ENCODE measurements at places on chromosomes 16 and 17.

GRCh38 chr17:81150377-81151077 is 14.8 kb upstream of the PVALEF start:
- no peak for DNase-seq

GRCh38 chr16:14366974-14367707 is 262.9 kb downstream of the PARN start:
- DNase-seq, result no peak

DNA sequence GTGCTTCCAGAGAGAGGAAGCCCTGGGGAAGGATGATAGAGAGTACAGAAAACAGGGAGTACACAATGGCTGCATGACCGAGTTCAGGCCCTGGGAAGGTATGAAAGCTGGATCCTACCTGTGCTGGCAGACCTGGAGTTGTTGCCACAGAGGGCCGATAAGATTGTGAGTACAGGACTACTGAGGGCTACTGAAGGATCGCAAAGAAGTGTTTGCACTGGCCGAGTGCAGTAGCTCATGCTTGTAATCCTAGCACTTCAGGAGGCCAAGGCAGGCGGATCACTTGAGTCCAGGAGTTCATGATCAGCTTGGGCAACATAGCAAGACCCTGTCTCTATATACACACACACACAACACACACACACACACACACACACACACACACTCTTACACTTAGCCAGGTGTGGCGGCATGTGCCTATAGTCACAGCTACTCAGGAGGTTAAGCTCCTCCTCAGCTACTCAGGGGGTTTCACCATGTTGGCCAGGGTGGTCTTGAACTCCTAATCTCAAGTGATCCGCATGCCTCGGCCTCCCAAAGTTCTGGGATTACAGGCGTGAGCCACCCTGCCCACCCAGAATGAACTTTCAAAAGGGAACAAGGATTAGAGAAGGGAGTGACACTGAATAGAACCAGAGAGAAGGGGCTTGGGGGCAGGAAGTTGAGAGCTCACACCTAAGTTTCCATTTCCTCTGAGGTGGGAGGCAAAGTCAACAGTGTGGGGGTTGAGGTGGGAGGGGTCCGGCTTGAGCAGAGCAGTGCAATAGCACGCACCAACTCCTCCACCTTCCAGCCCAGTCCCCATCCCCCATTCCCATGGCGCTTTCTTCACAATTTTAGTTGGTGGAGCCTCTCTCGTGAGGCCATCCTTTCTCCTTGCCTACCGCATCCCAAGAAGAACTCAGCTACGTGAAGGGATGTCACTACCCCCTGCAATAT is 7.5 kb downstream of the SCIMP start:
- DNase-seq, result no peak

DNA sequence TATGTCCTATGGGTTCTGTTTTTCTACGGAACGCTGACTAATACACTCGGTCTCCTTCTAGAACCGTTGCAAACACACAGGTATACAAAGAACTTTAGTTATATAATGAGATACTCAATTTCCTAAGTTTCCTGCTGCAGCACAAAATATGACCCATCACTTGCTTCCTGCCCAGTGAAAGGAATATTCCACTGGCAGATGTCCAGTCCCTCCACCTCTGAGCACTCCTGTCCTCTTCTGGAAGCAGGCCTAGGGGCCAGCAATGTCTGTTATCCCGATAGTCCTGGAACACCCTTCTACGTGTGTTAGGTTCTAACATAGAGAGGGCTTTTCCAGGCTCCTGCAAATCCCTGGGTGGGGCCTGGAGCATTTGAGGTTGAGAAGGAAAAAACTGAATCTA is 32.7 kb downstream of the ADAMTS18 start:
- DNase-seq, result no peak

DNA sequence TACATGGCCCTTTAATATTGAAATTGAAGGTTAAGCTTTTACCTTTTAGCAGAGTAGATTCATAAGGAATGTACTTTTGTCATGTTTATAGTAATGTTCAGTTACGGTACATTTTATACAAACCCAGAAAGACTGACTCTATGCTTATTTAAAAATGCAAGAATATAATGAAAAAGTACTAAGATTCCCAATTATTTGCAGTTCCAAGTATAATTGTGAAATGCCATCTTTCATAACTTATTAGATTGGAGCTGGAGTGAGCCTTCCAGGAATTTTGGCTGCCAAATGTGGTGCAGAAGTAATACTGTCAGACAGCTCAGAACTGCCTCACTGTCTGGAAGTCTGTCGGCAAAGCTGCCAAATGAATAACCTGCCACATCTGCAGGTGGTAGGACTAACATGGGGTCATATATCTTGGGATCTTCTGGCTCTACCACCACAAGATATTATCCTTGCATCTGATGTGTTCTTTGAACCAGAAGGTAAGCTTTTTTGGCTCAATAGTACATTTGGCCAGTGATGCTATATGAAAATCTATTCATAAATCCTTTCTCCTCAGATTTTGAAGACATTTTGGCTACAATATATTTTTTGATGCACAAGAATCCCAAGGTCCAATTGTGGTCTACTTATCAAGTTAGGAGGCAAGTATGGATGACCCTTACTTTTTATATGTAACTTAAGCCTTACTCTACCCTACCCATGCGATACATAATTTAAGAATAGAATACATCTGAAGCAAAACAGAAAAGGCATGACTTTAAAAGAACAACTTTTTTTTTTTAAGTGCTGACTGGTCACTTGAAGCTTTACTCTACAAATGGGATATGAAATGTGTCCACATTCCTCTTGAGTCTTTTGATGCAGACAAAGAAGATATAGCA is 4.2 kb downstream of the SRSF2 start:
- no peak for DNase-seq

GRCh38 chr17:77527836-77528505 is 387.2 kb downstream of the SEC14L1 start:
- no peak for DNase-seq

DNA sequence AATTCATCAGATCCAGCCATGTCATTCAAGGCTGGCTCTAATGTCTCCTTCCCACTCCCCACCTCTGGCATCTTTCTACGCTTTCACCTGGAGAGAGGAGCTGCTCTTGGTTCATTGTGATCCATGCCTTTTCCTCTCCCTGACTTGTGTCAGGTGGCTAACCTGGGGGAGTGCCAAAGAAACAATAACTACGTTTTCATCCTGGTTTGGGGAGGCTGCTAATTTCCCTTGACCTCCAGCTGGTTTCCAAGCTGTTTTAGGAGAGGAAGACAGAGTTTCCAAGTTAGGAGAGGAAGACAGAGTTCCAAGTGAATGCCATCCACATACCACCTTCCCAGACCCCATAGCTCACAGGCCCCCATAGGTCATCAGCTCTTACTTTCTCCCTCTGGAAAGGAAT is 40.0 kb upstream of the HLF start:
- no peak for DNase-seq

- no peak for DNase-seq
Observed at GRCh38 chr16:58670946-58671583, 13.5 kb downstream of the SLC38A7 start.

DNA sequence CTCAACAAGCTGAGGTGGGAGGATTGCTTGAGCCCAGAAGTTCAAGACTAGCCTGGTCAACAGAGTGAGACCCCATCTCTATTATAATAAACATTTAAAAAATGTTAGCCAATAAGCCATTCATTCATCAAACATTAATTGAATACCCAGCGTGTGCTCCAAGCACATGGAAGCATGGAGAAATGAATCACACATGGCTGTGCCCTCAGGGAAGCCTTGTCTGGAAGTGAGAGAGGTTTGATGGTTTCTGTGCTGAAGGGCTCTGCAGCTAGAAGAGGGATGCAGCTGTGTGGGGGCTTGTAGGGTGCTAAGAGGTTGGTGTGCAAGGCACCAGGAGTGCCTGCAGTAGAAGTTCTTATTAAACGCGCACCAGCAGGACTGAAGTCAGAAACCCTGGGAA is 11.2 kb downstream of the CYB5D2 start:
- no peak for DNase-seq
